ENCODE measurements at places on chromosomes 16 and 17. TPM values are rescaled to one million over a fixed set of nuclear protein-coding genes. Genes with fewer than 3 reads are reported as not detected.

EEF2K gene
- 31.9 TPM for total RNA-seq

DNA sequence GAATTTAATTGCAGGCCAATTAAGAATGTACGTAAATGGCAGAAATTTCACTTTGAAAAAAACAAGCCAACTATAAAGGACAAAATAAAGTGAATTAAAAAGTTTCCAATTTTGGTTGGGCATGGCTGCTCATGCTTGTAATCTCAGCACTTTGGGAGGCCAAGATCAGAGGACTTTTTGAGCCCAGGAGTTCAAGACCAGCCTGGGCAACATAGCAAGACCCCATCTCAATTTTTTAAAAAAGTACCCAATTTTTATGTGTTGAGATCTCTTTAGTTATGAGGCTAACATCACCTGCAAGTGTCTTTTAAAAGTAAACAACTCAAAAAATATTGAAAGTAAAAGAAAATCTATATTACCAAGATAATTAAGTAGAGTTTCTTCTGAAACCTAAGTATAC is 25.9 kb downstream of the GNA13 start:
- no peak overlapping the region for H3K4me3 ChIP-seq
- no peak overlapping the region for H3K27ac ChIP-seq
- H3K27me3 ChIP-seq, result no peaks in the 10 kb centered on the region
- DNase-seq, result no peak
- H3K4me1 ChIP-seq, result peaks cover 8% of the 10 kb centered on the region

HP gene
- total RNA-seq, result 137 TPM

- no peak overlapping the region for H3K4me3 ChIP-seq
- no peak overlapping the region for H3K27ac ChIP-seq
- DNase-seq, result no peak
- no peaks in the 10 kb centered on the region for H3K27me3 ChIP-seq
Measured at GRCh38 chr16:56862776-56863175, 2.2 kb upstream of the SLC12A3 start.

GRCh38 chr16:77111056-77111565 is 79.9 kb upstream of the MON1B start:
- H3K27me3 ChIP-seq, result no peaks in the 10 kb centered on the region
- no peaks in the 10 kb centered on the region for H3K4me1 ChIP-seq
- H3K27ac ChIP-seq, result no peak overlapping the region
- DNase-seq, result no peak
- no peak overlapping the region for H3K4me3 ChIP-seq

ALOX12B gene
- not detected for total RNA-seq

GRCh38 chr17:16150251-16150856 is 65.0 kb downstream of the NCOR1 start:
- H3K27me3 ChIP-seq, result no peaks in the 10 kb centered on the region
- no peak overlapping the region for H3K4me3 ChIP-seq
- H3K4me1 ChIP-seq, result no peaks in the 10 kb centered on the region
- DNase-seq, result no peak
- H3K27ac ChIP-seq, result no peak overlapping the region
- peaks cover 52% of the 10 kb centered on the region for H3K36me3 ChIP-seq

- peaks cover 27% of the 10 kb centered on the region for H3K4me1 ChIP-seq
- no peaks in the 10 kb centered on the region for H3K27me3 ChIP-seq
- H3K4me3 ChIP-seq, result no peak overlapping the region
- H3K36me3 ChIP-seq, result no peaks in the 10 kb centered on the region
- H3K27ac ChIP-seq, result peak overlapping the region; percentile 62
Measured at GRCh38 chr17:31745964-31746600, 113.0 kb downstream of the COPRS start.

GRCh38 chr16:51565184-51565583 is 414.1 kb upstream of the SALL1 start:
- H3K4me3 ChIP-seq, result no peak overlapping the region
- no peak for DNase-seq
- H3K27ac ChIP-seq, result no peak overlapping the region
- no peaks in the 10 kb centered on the region for H3K36me3 ChIP-seq

- DNase-seq, result no peak
- no peaks in the 10 kb centered on the region for H3K36me3 ChIP-seq
- no peaks in the 10 kb centered on the region for H3K27me3 ChIP-seq
- no peak overlapping the region for H3K27ac ChIP-seq
- H3K4me3 ChIP-seq, result no peak overlapping the region
Measured at GRCh38 chr17:13940858-13941665, 128.2 kb upstream of the COX10 start.

WNT9B gene
- total RNA-seq, result 5.6 TPM

DNA sequence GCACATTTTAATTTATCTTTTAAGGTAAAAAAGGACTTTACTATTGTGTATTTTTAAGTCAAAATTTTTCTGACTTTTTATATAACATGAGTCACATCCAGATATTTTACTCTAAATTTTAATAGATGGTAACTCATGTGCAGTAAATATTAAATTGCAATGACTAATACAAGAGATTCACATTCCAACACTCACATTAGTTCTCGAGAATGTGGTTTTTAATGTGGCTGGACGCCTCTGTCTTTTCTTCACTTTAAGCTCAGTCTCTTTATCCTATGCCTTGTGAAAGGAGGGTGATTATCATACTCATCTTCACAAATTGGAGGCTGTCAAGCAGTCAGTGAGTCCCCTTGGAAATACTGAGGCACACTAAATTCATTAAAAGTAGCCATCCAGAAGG is 315.6 kb downstream of the HS3ST3B1 start:
- no peaks in the 10 kb centered on the region for H3K27me3 ChIP-seq
- no peak overlapping the region for H3K4me3 ChIP-seq
- H3K36me3 ChIP-seq, result no peaks in the 10 kb centered on the region
- no peak for DNase-seq

GRCh38 chr16:87806261-87806640 is 40.5 kb upstream of the KLHDC4 start:
- H3K4me3 ChIP-seq, result peak overlapping the region; percentile 28
- no peak overlapping the region for H3K27ac ChIP-seq
- H3K27me3 ChIP-seq, result no peaks in the 10 kb centered on the region
- DNase-seq, result no peak

DNA sequence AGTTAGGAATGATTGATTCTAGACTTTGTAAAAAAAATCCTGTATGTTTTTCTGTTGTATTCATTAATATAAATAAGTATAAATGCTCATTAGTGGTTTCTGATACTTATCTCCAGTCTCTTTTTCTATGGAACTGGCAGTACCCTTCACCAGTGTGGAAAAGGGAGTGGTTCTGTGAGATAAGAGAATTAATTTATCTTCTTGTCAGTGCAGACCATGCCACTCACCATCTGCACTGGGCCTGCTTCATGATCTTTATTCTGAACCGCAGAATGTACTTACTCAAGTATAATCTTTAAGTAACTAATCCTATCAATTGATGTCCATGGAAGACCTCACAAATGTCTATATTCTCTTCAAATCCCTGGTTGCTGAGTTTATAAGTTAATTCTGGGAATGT is 836.1 kb upstream of the CDH8 start:
- DNase-seq, result no peak
- no peaks in the 10 kb centered on the region for H3K27me3 ChIP-seq
- H3K27ac ChIP-seq, result no peak overlapping the region
- no peak overlapping the region for H3K4me3 ChIP-seq
- H3K4me1 ChIP-seq, result no peaks in the 10 kb centered on the region

Measured in ascending aorta (tissue), 2 donors.